ENCODE measurements at places on chromosomes 7 and 10.
A peak's percentile ranks its signal among the peaks of the same experiment; 100 is the strongest.

DNA sequence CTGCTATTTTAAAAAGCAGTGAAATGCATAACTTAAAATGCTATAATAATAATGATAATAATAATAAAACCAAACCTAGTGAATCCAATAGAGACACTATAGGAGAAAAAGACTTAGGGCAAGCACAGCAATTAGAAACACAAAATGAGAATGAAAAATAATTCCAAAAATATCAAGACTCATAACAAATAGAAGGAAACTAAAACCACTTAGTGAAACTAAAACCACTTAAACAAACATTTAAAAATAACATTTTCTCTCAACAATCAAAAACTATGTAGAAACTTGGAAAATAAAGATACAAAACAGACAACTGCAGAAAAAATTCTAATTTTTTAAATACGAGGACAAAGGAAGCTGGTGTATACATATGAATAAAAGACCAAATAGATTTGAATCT, 655.2 kb upstream of the NRG3 start:
- DNase-seq = no peak

DNA sequence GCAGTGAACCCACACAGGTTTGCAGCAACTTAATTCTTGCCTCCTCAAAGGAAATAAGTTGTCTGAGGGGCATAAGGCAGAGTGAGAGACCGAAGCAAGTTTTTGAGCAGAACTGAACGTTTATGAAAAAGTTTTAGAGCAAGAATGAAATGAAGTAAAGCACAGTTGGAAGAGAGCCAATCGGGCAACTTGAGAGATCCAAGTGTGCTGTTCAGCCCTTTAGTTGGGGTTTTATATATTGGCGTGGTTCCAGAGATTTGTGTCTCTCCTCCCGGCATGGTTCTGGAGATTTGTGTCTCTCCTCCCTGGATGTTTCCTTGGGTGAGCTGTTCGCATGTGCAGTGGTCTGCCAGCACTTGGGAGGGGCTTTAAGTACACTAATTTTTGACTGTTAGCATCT, 141.4 kb upstream of the DGKB start:
- DNase-seq = no peak

DNA sequence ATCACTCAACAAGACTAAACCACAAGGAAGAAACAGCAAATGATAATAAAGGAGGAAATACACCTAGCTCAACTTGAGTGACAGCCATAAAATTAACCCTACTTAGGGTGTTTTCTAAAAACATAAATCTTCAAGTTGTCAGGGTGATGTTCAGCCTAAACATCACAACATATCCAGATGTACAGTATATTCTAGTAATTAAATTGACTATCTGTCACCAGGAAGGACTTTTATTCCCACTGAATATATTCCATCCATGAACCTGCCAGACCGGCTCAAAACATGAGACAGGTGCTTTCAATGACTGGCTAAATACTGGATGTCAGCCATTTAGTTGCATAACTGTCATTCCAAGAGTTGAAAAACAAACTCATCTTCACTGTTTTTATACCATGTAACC, 298.1 kb upstream of the NEBL start:
- no peak for DNase-seq

GRCh38 chr10:6980353-6980752, 400.3 kb upstream of the PRKCQ start:
- no peak for DNase-seq

- no peak for DNase-seq
Measured at GRCh38 chr10:120802935-120803334, 48.2 kb upstream of the WDR11 start.

- peak; percentile 65 for DNase-seq
Measured at GRCh38 chr10:61655335-61655851, 7.3 kb upstream of the CABCOCO1 start.

DNA sequence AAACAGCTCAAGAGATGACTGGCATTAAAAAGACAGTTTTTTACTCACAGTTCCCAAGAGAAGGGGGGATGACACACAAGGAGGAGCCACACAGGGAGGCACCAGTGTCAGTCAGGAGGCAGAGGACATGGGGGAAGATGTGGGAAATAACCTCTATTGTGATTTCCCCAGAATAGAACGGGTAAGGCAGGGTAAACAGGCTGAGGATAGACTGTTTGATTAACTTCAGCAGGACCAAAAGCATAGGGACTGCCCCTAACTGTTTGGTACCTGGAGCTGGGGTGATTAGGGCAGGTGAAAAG, 60.7 kb downstream of the RAPGEF5 start:
- no peak for DNase-seq

DNA sequence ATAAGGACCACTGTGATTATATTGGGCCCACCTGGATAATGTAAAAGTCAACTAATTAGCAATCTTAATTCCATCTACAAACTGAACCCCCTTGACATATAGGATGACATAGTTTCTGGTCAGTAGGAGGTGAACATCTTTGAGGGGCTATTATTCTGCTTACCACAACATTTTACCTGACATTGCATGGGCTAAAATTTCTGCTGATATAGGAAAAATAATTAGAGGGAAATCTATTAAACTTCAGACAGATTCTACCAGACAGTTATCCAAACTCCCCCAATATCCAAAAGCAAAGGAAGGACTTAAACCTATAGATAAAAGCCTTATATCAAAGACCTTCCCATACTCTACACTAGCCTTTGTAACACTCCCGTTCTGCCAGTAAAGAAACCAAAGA, 443.6 kb downstream of the GRM8 start:
- no peak for DNase-seq

DNA sequence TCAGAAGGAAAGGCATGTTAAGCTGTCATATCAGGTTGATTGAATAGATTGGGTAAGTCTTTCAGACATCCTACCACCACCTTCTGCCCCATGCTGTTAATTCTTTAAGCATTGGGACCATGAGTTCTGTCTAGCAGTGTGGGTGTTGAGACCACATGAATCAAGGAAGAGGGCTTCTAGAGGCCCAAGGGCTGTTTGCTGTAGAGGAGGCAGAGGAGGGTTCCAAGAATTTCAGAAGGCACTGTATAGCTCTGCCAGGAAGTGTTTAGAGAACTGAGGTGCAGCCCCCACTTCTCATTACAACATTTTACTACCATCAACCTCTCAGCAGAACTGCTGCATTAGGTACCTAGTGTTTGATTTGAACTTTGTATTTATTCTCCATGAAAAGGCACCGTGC, 720.2 kb downstream of the AUTS2 start:
- no peak for DNase-seq

- no peak for DNase-seq
Measured at GRCh38 chr10:1243486-1244234, 187.5 kb downstream of the WDR37 start.

DNA sequence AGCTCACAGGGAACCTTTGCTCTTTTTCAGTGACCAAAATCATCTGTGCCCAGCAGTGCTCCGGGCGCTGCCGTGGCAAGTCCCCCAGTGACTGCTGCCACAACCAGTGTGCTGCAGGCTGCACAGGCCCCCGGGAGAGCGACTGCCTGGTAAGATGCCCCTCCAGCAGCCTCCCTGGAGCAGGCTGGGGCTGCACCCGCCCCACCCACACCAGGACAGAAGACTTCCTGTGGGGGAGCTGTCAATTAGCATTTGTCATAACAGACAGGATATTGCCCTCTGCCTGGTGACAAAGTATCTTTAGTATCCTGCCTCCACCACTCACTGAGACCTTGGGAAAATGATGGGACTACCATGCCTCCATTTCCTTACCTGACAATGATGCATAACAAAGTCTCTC, 133.7 kb downstream of the EGFR start:
- no peak for DNase-seq

DNA sequence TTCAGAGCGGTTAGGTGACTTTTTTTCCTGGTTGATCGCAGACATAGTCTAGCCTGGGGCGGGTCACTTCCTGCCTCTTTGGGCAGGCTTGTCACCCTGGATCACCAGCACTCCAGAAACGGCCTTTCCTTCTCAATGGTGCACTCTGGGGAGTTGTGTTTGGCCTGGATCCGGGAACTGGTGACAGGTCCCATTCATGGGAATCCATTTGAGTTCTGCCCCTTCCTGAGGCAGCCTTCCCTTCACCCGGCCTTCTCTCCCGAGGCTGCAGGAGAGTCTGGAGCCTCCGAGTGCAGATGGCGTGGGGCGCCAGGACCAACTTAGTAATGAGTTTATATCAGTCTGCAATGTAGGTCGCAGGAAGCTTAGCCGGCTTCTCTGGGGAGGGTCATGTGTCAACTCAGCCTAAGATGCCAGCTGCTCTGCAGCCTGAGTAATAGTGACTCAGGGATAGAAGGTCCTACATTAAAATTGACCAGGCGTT, 54.2 kb downstream of the TACR2 start:
- DNase-seq = peak; percentile 38

GRCh38 chr7:66937940-66938339, 16.9 kb downstream of the TMEM248 start:
- no peak for DNase-seq

- no peak for DNase-seq
Measured at GRCh38 chr7:137999496-138000080, 2.3 kb downstream of the CREB3L2 start.

GRCh38 chr7:3264693-3265339, 36.2 kb upstream of the SDK1 start:
- DNase-seq = no peak

DNA sequence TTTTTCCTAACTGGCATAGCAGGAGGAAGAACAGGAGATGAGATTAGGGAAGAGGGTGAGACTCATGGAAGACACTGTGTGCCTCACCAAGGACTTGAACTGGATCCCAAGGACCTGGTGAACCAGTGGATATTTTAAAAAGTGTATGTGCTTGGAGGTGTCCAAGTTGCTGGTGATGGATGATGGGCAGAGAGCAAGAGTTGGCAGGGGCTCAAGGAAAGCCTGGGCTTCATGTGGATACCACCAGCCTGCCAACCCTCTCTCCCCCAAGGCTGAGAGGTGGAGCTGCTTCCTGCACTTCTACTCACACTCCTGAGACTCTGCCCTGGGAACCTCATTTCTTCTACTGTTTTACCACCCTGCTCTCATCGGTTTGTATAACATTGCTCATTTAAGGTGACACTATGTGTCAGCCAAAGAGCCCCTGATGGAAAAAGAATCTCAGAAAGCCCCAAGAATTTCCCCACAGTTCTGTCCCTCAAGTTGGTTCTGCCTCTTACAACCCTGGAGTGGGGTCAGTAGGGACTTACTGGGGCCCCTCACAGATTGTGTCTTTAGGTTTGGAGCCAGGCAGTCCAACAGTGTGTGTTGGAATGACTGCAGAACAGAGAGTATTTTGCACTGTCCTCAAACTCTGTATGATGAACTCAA, 56.2 kb upstream of the PDCD4 start:
- DNase-seq = no peak

DNA sequence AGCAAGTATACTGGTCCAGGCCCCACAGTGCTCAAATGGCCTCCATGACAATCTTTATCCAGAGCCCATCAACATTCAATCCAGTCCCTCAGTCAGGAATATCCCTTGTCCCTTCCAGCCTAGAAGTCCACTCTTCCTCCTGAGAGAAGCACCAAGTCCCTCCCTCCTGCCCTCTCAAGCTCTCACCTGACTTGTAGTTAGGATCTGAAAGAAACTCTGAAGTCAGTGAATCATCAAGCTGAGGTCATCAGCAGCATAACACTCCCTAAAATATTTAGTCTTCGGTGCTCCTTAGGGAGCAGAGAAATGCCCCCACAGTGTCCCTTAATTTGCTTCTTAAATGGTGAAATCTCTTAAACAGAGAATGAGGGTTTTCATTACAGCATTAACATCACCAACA, 31.0 kb downstream of the GRM8 start:
- DNase-seq = no peak

DNA sequence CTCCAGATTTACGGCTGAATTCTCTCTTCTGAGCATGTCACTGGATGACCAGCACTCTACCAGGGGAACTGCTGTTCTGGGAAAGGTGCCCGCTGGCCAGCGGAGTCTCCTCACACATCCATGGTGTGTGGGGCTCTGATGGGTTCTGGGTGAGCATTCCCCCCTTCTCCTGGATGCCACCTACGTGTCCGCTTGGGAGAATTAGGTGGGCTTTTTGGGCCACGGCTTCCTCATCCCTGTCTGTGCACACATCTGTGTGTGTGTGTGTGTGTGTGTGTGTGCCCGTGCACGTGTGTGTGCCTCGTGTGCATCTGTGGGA, 163.0 kb downstream of the DNAJB6 start:
- DNase-seq = no peak

DNA sequence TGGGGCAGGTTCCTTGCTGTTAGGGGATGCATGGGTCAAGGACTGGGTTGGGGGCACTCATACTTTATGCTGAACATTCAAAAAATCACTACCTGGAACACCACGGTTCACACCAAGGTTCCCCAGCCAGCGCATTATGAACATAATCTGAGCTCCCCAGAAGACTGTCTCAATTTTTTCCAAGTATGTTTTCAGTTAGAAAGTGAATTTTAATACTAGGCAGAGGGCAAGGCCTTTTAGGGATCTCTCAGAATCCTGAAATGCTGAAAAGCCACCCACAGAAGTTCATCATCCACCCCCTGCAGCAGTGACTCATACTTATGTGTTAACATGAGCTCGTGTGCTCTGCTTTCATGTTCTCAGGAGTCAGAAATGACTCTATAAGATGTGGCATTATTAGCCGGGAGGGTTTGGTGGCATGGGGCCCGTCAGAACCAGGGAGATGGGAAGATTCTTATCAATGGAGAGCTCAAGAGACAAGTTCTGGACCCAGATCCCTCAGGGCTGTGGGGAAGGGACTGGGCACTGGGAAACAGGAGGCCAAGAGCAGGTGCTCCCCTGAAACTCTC, 185.2 kb upstream of the ITGB1 start:
- DNase-seq = peak; percentile 94

DNA sequence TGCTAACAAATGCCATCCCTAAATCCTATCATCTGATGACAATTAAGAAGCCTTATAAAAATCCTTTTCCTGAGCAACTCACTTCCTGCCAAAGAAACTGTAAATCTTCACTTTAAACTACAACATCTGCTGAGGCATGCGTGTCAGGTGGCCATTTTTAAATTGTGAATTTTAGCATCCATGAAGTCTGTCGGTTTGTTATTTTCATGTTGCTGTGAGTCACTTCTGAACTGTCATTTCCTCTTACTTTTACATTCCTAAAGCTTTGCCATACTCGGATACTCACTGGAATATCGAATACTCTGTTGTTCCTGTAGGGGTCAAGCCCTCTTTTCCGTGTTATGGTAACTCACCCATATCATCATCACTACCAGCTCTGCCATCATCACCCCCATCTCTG, 34.3 kb upstream of the TMEM26 start:
- peak; percentile 83 for DNase-seq

GRCh38 chr10:31095677-31096560, 64.3 kb upstream of the ZNF438 start:
- DNase-seq = no peak

- DNase-seq = no peak
Measured at GRCh38 chr7:136887317-136887716, 18.9 kb downstream of the CHRM2 start.

DNA sequence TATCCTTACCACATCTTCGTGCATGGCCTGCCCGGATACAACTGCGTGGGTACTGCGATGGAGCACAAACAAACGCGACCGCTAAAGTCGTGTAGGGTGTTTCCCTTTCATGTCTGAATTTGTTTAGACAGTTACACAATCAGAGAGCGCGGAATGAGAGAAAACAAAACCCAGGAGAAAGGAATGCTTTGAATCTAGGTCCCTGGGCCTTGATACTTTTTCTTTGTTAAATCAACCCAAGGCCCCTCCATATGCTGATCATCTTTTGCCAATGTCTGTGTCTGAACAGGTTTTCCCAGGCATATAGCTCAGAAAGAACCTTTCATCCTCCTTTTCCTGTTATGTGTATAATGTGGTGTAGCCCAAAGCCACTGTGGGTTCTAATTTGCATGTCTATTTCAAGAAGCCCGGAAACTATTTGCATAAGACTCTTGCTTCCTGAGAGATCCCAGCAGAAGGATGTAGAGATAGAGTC, 145.8 kb downstream of the FRMD4A start:
- no peak for DNase-seq

- peak; percentile 30 for DNase-seq
Measured at GRCh38 chr10:110601581-110601980, 34.1 kb downstream of the SMC3 start.

Measured in fibroblast of skin of right biceps (primary cell).